SK-MEL-5 (cell line): ENCODE measurements at places on chromosomes 16 and 17. TPM values are rescaled to one million over a fixed set of nuclear protein-coding genes. Genes with fewer than 3 reads are reported as not detected.

TBC1D26 gene
- not detected in 2 replicates for total RNA-seq

CHST4 gene
- not detected in 2 replicates for total RNA-seq

GPR139 gene
- not detected in 2 replicates for total RNA-seq

DNA sequence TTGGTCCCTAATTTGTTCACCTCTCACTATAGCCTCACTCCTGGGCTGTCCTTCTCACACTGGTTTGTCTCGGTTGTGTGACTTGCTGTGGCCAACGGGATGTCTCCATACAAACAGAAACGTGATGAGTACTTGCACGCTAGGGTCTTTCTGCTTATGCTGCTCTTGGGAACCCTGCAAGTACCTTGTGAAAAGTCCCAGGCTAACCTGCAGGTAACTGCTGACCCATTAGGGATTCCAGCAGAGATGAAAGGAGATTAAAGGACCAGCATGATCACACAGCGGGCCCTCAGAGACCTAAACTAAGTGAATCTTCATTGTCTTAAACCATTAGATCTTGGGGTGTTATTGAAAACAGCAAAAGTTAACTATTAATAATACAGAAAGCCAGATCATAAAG is 562.8 kb upstream of the GOT2 start:
- DNase-seq, result no peak

ALG1 gene
- 33.0 and 37.4 TPM in 2 replicates for total RNA-seq

GRCh38 chr17:76612977-76613851 is 27.6 kb upstream of the ST6GALNAC2 start:
- DNase-seq, result peak; percentile 72

PABPN1L gene
- not detected in 2 replicates for total RNA-seq

- DNase-seq, result peak; percentile 60
Observed at GRCh38 chr17:10149573-10150399, 48.6 kb downstream of the GAS7 start.

DNA sequence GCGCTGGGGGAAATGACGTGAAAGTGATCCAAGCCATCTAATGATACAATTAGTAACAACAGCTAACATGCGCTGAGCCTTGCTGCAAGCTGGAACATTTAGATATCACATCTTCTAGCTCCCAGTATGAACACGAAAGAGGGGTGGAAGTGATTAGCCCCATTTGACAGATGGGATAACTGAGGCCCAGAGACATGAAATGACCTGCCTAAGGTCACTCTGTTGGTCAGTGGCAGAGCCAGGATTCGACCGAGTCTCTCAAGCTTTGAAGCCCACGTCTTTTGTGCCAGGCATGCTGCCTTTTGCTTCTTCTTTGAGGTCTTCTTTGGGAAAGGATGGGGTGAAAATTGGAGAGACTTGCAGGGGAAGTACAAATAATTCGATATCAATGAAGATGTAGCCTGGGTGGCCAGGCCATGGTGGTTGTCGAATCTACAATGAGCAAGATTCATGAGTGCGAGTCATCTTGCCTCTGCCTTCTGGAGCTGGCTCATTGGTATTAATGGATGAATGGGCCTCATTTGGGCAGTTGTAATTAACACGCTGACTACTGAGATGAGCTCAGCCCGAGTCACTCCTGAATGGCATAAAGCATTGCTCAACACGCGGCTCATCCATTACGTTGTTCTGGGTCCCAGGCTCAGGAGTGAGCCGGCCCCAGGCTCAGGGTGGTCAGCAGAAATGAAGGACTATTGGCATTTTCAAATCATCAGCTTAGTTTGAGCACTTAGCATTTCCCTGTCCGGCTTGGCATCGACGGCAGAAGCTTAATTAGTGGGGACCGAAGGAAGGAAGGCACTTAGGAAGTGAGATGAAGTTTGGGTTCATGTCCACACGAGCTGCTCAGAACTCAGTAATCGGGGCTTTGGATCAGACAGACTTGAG is 28.0 kb upstream of the GPRC5B start:
- no peak for DNase-seq

DNA sequence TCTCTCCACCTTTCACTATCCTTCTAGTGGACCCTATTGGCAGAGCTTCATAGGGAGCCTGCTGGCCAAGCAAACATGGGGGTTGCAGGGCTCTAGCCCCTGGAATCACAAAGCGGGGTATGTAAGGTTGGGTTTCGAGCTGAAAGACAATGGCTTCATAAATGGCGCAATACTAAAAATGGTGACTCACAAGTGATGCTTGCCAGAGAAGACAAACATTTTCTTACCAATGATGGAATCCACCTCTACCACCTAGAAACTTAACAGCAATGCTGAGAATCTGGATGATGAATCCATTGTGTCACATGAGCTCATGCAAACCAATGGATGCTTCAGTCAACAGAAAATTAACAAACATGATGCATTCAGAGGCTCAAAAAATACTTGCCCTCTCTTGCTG is 375.3 kb upstream of the PSMD7 start:
- DNase-seq, result no peak

OR1F1 gene
- 0.21 TPM in 1 of 2 replicates, not detected in the other for total RNA-seq

DNA sequence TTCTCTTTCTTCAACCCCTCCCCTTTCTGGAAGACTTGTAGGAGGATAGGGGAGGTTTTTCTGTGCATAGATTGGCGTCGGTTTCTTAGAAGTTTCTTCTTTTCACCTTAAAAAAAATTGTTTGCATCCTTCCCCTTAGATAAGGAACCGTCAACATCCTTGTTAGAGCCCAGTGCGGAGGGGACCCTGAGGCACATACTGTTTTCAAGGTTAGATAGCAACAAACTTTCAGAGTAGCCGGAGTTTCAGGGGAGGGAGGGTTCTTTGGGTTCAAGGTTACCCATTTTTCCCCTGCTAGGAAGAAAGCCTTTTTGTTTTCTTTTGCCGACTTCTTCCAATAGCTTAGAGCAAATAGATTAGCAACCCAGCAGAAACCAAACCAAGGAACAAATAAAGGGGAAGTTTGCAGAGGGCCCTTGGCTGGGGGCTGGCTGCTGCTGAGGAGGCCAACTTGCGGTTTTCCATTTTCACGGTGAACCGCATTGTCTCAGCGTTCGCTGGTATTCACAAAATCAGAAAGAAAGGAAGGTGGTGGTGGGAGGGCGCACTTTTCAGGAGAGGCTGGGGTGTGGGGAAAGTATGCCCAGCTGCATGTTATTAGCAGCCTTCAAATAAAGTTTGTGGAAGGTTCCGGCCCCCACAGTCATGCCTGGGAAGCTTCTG is 28.8 kb downstream of the MSI2 start:
- DNase-seq, result no peak

B4GALNT2 gene
- not detected in 2 replicates for total RNA-seq

- no peak for DNase-seq
Observed at GRCh38 chr16:30889721-30890120, 4.2 kb downstream of the BCL7C start.

GRCh38 chr16:85354686-85355514 is 242.6 kb upstream of the CIBAR2 start:
- DNase-seq, result no peak

RNF43 gene
- 5.2 and 5.6 TPM in 2 replicates for total RNA-seq

HOXB7 gene
- 8.9 and 12.1 TPM in 2 replicates for total RNA-seq

- no peak for DNase-seq
Observed at GRCh38 chr17:70091005-70091568, 16.1 kb downstream of the KCNJ16 start.

- no peak for DNase-seq
Observed at GRCh38 chr16:19523184-19523558, 571 bp upstream of the CCP110 start.

ADPRM gene
- total RNA-seq, result 13.4 and 15.1 TPM in 2 replicates

DNA sequence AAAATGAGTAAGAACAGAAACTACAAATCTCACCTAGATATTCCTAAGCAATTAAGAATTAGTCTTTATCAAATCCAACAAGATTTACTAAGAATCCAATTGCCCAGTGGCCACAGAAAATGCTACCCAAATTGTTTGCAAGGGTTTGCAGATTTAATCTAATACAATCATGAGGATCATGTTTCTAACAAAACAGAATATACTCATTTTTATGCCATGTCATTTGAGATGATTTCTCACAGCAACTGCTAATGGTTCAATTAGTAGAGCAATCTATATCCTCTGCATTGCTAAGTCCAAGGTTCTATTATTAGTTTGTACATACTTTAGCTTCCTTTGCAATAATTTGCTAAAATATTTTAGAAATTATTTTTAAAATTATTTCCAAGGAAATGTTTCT is 41.2 kb downstream of the HELZ start:
- DNase-seq, result no peak

ZNF469 gene
- total RNA-seq, result not detected in 2 replicates

DNA sequence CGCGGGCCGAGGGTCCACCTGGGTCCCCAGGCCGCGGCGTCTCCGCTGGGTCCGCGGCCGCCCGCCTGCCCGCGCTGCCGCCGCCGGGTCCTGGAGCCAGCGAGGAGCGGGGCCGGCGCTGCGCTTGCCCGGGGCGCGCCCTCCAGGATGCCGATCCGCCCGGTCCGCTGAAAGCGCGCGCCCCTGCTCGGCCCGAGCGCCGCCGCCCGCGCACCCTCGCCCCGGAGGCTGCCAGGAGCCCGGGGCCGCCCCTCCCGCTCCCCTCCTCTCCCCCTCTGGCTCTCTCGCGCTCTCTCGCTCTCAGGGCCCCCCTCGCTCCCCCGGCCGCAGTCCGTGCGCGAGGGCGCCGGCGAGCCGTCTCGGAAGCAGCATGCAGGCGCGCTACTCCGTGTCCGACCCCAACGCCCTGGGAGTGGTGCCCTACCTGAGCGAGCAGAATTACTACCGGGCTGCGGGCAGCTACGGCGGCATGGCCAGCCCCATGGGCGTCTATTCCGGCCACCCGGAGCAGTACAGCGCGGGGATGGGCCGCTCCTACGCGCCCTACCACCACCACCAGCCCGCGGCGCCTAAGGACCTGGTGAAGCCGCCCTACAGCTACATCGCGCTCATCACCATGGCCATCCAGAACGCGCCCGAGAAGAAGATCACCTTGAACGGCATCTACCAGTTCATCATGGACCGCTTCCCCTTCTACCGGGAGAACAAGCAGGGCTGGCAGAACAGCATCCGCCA is 504 bp downstream of the FOXC2 start:
- no peak for DNase-seq

EPX gene
- 0.27 TPM in 1 of 2 replicates, not detected in the other for total RNA-seq

GRCh38 chr17:78736526-78737079 is 45.5 kb downstream of the CYTH1 start:
- no peak for DNase-seq

DNA sequence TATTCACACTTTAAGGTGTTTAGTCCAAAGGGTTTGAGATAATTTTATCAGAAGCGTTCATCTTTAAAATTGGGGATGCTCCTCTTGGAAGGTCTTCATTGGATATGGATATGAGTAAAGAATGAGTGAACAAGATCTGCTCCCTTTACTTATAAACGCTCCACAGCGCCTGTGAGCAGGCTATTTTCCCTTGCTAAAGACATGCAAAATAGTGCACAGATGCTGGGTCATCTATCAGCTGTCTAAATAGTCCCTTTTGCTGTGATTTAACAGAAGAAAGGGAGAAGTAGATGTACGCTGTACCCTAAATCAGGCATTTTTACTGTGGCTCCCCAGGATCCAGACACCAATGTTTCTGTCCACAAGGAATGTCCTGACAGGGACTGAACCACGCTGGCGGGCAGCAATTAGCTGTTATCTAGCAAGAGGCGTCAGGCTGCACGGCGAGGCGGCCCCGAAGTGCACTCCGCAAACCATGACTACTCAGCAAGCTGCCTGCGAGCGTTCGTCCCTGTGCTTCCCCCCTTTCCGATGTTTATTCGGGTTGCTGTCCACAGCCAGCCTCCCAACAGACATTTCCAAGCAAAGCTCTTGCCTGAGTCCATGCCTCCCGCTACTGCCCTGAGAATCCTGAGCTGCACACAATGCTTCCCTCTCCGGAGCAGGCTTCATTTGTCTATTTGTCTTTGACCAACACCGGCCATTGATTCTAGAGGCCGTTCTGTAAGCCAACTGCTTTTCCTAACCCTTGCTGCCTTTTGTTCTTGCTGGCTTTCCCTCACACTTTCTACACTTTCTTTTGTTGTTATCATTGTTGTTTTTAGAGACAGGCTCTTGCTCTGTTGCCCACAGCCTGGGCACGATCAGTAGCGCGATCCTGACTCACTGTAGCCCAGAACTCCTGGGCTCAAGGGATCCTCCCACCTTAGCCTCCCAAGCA is 55.7 kb upstream of the CNEP1R1 start:
- no peak for DNase-seq

DNA sequence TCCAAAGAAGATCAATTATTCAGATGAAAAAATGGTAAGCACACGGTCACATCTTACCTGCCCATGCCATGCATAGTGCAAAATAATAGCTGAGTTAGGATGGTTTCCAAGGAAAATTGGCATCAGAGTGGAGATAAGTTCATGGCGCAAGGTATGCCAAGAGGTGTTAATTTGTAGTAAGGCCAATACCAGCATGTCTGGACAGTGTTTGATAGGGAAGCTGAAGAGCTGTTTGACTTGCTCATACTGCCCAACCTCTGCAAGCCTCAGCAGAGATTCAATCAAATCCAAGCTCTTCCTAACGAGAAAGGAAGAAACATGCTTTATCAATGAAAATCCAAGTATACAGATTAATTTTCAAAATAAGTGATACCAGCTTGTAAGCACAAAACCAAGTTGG is 51.0 kb downstream of the CNOT1 start:
- no peak for DNase-seq

DNA sequence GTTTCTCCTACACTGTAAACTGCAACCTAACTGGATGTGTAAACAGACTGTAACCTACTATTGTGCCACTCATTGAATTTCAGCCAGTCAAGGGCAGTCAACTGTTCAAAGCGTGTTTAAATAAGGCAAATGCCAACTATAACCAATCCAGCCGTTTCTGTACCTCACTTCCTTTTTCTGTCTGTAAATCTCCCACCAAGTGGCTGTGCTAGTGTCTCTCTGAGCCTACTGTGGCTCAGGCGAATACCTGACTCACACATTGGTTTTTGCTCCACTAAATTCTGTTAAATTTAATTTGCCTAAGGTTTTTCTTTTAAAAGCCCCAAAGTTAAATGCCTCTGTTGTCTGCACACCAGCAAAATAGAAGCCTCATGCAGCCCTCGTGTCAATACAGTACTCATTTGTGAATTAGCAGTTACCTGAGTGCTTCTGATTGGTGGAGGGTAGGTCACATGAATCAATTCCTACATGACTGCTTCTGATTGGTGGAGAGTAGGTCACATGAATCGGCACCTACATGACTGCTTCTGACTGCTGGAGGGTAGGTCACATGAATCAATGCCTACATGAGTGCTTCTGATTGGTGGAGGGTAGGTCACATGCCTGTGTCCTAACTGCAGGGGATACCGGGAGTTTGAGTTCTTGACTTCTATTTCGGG is 31.1 kb upstream of the CCR7 start:
- peak; percentile 47 for DNase-seq

DNA sequence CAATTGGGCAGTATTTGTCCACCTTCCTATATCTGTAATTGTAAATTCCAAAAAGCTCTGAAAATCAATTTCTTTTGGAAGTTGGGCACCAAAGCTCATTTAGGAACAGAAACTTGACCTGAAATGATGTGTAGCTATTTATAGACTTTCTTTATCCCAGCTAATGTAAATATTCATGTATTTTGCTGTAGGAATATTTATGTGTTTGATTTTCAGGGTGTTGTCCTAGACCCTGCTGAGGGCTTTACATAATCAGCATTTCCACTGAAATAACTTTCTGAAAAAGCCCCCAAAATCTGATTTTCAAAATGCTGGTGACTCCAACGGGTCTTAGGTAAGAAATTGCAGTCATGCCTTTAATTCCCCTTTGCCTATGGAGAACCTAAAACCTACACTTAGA is 4.1 kb downstream of the RBFOX1 start:
- DNase-seq, result no peak

CDH11 gene
- total RNA-seq, result not detected in 2 replicates
